ENCODE measurements at places on chromosomes 2 and 18.
A peak's percentile ranks its signal among the peaks of the same experiment; 100 is the strongest.

DNA sequence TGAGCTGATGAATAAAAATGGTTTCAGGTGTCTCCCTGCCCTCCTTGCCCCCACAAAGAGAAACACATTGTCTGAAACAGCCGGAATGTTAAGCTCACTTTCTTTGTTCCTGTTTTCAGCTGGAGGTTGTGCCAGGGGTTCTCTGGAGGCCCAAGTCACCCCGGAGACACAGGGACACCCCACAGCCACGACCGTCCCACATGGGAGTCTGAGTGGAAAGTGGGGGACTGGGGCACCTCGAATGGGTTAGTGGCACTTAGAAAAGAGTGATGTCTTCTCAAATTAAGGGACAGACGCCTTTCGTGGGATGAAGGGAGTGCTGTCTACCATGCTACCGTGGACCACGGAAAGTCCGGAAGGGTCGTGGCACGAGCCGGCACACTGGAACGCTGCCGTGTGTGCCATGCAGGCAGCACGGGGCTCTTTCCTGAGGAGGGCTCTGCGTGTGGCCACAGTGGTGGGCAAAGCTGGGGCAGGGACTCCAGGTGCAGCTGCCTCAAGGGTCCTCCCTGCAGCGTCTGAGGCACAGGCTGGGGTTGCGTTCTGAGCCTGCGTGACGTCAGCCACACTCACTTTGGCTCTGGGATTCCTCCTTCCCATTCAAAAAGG, 39.4 kb upstream of the CTDP1 start:
- no peak for DNase-seq

- peak; percentile 23 for DNase-seq
Observed at GRCh38 chr2:7203056-7203467, 285.9 kb downstream of the RNF144A start.

GRCh38 chr2:118492335-118492734, 355.1 kb downstream of the EN1 start:
- DNase-seq = no peak

GRCh38 chr18:38654946-38655345, 1089.3 kb upstream of the CELF4 start:
- no peak for DNase-seq

- peak; percentile 66 for DNase-seq
Observed at GRCh38 chr2:174336501-174337336, 2.0 kb downstream of the SP9 start.

DNA sequence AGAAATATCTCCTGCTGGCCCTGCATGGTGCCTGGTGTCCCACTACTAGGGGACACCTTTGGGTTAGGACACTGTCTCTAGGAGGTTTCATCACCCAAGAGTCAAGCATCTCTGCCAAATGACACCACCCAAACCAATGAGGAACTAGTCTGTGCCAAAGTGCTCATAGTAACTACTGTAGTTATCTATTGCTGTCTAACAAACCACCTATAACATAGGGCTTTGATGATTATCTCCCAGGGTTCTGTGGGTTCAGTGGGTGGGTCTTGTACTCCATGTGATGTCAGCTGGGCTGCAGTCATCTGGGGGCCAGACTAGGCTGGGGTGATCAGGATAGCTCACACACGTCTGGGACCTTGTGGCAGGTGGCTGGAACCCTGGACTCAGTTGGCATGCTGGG, 59.8 kb downstream of the EPAS1 start:
- DNase-seq = no peak

DNA sequence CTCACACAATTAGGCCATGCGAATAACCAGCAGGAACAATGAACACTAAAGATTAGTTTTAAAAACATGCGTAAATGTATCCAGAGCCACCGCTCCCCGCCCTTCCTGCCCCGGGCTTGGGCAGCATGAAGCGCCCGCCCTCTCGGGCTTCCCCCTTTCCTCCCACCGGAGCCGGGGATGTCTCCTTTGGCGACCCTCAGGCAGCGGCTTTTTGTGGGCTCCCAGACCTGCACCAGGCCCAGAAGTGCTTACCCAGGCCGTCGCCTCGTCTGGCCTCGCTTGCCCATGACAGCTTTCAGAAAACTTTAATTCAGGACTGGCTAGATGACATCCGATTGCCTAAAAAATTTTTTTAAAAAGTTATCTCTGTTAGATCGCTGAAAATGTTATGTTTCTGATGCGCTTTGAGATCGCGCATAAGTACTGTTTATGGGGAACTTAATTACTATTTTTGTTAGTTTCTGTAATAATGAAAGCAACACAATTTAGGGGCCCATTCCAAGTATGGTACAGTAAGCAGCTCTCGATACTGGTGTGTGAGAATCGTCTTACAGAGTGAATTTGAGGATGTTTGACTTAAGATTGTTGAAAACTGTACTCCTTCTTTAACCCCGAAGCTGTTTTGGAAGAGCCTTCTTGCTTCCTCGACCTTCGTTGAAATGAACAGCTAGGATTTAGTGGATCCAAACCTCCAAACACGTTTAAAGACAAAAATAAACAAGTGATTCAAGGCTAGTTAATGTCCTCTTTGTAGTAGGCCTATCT, 1.1 kb downstream of the MAP3K20 start:
- DNase-seq = peak; percentile 75

DNA sequence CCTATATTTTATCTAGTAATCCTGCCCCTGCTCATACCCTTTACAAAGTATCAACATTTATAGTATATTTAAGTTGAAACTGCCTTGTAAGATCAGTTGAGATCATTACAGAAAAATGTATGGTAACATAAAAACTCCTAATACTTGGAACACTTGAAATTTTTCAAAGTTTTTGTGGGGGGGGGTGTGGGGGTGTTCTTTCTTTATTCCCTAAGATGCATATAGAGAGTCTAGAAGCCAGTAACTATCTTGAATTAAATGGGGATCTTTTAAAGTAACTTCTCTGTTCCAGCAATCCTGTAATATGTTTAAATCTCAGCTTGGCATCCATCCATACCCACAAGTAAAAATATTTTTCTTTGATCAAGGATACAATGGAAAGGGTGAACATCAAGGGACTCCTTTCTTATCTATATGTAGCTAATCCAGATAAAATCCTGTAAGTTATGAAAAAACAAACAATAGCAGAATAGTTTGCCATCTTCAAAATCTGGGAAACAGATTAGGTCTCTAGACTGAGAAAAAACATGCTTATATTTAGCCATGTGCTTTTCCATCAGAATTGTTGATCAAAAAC, 455.3 kb downstream of the MEIS1 start:
- no peak for DNase-seq

DNA sequence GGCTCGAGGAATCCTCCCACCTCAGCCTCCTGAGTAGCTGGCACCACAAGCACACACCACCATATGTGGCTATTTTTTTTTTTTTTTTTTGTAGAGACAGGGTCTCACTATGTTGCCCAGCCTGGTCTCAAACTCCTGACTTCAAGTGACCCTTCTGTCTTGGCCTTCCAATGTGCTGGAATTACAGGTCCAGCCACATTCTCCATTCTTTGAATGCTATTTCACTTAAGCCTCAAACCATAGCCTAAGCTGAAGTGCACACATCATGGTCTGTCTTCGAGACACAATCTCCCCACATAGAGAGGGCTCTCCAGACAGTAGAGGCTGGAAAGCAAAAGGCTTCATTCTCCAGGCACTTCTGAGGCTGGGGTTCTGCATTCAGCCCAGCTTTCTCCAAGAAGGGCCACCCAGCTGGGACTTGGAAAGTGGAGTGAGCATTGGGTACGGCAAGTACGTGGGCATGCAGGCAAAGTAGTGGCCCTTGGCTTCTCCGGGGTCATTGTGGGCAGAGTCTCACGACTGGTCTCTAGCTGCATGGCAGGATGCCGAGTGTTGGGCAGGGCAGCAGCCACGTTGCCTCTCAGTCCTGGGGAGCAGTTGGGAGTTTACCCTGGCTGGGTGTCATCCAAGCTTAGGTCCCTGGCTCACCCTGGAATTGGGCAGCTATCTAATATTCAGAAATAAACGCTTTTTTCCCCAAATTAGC, 78.2 kb upstream of the SMAD7 start:
- DNase-seq = no peak

GRCh38 chr18:39871961-39872360, 2083.1 kb upstream of the PIK3C3 start:
- DNase-seq = no peak

DNA sequence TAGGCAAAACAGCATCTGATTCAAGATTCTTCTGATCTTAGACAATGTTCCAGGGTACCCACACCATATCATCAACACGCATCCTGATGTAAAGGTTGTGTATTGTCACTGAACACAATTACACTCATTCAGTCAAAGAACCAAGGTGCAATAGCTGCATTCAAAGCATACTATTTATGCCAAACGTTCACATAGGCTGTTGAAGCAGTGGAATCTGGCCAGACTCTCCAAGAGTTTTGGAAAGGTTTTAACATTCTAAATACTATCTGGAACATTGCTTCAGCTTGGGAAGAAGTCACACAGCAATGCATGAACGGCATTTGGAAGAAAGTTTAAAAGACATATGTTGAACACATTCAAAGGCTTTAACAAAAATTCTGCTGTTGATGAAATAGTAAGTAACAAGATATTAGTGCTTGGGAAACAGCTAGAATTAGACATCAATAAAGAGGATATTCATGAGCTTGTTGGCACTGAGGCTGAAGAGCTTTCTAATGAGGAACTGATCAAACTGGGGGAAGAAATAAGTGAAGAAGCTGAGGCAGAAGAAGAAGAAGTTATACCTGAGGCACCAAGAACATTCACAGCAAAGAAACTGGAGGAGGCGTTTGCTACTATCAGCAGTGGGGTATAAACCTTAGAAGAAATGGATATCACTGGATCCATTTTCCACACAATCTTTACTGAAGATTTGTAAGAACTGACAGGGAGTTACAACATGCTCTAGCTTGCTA, 47.6 kb upstream of the MSH6 start:
- no peak for DNase-seq

DNA sequence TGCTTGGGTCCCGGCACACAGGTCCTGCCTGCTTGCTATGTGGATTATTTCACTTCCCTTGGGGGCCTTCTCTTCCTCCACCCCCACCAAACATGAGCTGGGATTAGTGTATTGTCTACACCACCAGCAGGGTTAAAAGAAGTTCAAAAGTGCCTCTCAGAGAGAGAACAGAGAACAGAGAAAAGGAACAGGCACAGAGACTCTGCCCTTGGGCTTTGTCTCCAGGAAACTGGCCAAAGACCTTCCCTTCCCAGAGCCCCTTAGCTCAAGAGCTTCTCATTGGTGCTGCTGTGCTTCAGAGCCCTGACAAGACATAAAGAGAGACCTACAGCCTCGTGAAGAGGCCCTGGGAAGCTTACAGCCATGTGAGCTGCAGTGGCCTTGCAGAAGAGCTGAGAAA, 7.1 kb upstream of the FIGLA start:
- no peak for DNase-seq

DNA sequence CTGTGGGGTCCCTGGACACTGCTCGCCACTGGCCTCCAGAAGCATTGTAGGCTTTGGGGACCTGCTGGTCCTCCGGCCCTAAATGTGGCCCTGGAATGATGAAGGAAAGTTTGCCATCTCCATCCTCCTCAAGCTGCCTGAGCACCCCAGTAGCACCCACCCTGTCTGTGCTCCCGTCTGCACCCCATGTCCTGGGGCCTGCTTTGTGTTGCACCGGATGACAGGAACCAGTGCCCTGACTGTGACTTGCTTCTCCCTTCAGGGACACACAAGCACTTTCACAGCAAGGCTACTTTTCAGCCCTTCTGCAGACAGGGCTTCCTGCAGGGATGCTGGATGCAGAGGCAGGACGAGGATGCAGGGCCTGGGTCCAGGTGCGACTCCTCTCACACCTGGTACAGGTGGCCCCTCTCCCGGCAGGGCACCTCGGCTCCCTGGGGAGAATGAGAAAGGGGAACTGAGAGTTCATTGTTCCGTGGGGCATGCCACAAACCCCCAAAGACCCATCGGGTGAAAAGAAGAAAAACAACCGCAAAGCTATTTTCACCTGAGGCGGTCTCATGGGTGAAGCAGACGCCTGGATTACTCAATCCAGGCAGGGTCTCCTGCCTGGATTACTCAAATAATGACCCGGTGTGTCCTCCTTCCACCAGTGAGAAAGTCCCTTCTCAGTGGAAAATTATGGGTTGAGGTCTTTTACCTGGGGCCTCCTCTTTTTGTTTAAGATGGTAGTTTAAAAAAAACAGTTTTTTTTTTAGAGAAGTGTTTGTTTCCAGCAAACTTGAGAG, 74.9 kb downstream of the LONRF2 start:
- DNase-seq = no peak

DNA sequence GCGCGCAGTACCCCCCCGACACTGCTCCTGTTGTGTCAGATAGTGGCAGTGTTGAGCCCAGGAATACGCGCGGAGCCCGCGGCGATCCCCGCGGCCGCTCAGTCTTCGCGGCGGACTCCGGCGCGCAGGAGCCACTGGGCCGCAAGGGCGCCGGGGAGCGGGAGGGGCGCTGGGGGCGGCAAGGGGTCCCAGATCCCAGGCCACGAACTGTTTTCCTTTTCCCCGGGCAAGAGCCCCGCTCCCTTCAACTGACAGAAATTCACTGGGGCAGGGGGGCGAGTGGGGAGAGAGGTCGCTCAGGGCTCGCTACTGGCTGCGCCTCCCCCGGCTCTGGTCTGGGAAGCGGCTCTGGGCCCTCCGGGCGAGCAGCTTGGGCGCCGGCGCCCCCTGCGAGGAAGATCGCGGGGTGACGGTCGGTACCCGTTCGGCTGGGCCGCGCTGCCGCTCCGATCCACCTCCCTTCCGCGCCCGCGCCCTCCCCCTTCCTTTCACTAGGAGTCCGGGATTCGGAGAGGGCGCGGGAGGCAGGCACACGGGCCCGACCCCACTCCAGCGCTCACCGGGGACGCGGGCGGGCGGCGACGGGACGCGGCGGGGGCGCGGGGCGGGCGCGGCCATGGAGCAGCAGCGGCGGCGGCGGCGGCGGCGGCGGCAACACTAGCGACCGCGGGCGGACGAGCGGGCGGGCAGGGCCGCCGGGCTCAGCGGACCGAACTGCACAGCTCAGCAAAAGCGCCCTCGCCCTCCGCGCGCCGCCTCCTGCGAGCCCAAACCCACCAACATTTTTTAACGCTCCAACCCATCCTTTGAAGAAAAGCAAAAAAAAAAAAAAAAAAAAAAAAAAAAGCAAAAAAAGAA, 1.4 kb upstream of the SETBP1 start:
- DNase-seq = peak; percentile 88

GRCh38 chr2:238486123-238486848, 59.6 kb downstream of the ASB1 start:
- no peak for DNase-seq

DNA sequence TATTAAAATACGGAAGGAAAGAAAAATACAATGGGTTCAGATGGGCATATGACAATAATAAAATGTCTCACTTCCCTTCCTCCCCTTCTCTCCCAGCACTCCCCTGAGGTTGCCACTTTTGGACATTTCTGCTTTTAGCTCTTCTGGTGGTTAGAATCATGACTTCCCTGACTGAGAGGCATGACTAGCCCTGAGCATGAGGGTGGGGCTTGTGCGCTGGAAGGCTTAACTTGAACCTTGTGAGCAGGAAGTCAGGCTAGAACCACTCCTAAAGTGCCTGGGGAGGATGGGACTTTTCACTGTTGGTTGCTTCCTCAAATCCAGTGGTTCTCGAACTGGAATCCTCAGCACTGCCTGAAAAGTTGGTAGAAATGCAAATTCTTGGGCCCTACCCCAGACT, 19.7 kb upstream of the ARHGAP25 start:
- DNase-seq = peak; percentile 65

DNA sequence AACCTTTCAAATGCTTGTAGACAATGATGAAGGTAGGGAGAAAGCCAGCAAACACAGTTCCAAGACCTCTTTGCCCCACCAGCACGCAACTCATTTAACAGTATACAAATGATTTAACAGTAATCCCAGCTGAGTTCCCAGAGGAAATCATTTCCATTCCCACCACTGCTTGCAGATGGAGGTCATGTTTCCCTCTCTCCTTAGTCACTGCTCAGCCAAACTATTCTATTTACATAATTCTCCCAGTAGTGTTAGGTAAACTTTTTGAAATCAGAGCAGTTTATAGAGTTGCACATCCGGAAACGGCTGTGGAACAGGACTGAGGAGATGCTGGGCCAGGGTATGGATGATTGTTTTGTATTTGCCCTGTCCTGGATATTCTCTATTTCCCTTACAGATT, 328.5 kb downstream of the FIGN start:
- DNase-seq = no peak
